ENCODE measurements at places on chromosomes 13 and 19. TPM values are rescaled to one million over a fixed set of nuclear protein-coding genes. Genes with fewer than 3 reads are reported as not detected.

GDF15 gene
- 12.5 TPM for total RNA-seq

APOE gene
- total RNA-seq = 28.2 TPM

MCEMP1 gene
- 0.26 TPM for total RNA-seq

CKAP2 gene
- total RNA-seq = 42.1 TPM

TNNI3 gene
- not detected for total RNA-seq

ASF1B gene
- total RNA-seq = 6.7 TPM

LAIR2 gene
- not detected for total RNA-seq

ZNF333 gene
- total RNA-seq = 32.5 TPM

OR7A5 gene
- total RNA-seq = not detected

EPN1 gene
- total RNA-seq = 23.4 TPM

PEG3 gene
- 324 TPM for total RNA-seq

FXYD1 gene
- total RNA-seq = 26.9 TPM

ATP4A gene
- not detected for total RNA-seq

Data from urinary bladder (tissue), 4 donors.